ENCODE measurements at places on chromosomes 3 and 15.

DNA sequence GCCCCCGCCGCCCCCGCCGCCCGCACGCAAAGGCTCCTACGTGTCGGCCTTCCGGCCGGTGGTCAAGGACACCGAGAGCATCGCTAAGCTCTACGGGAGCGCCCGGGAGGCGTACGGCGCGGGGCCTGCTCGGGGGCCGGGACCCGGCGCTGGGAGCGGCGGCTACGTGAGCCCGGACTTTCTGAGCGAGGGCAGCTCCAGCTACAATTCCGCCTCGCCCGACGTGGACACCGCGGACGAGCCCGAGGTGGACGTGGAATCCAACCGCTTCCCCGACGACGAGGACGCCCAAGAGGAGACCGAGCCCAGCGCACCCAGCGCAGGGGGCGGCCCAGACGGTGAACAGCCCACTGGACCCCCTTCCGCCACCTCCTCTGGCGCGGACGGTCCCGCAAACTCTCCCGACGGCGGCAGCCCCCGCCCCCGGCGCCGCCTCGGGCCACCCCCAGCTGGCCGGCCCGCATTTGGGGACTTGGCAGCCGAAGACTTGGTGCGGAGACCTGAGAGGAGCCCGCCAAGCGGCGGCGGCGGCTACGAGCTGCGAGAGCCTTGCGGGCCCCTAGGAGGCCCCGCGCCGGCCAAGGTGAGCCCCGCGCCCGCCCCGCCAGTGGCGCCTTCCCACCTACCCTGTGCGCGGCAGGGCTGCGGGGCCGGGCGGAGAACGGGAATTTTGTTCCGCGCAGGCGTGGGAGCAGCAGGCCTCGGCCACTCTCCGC, 2.4 kb downstream of the SKOR1 start:
- DNase-seq, result no peak

DNA sequence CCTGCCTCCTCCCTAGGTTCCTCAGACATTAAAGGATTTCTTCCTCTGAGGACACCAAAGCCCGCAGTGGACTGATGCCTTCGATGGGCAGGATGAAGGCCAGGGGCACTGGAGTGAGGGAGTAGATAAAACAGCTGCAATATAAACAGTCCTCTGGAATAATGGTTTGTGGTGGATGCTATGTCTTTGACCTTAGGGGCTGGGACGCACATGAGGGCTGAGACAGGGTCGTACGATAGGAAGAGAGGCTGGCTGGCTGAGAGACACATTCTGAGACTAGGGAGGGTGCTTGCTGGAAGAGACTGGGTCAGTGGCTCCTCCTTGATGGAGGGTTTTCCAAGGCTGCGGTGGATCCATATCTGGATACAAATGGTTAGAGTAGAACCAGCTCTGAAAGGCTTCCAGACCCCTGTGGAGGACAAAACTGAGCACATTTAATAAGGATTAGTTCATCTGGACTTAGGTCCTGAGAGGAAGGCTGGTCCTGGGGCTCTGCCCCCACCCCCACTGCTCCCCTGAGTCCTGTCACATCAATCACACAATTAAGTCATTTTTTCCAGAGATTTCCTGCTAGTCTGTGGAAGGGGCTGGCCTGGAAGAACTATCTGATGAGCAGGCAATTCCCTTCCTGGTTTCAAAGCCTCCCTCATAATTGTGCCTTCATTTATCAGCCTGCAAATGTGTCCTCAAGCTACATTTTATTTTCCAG, 15.8 kb downstream of the TBC1D21 start:
- DNase-seq, result no peak

- no peak for DNase-seq
These were observed 336.5 kb downstream of the MAGI1 start for GRCh38 chr3:65702202-65702601.

DNA sequence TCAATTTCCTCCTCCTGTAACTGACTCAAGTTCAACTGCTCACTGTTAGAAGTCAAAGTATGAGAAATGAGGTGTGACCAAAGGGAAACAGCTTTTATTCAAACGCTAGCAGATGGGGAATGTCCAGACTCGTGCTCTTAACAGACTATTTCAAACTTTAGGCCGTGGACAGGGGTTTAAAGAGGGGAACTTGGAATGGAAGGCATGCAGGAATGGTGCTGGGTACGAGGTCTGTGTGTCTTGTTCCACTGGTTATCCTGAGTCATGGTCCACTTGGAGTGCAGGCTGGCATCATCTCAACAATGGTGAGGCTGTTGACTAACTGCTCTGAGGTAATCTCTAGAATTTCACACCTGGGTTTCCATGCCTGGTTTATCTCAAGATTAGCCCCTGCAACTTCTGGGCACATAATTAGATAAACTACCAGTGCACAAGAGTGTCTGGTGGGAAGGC, 22.9 kb upstream of the DNAAF4 start:
- no peak for DNase-seq

Measured in GOT3 (cell line).